Stimulated activated CD8-positive, alpha-beta memory T cell treated with anti-CD3 and anti-CD28 coated beads, Interleukin-15, amount 100 ng/mL, for 4 hours (primary cell): ENCODE measurements at places on chromosomes 3 and 15.

GRCh38 chr15:62888623-62889022, 153.9 kb upstream of the TPM1 start:
- DNase-seq, result no peak

GRCh38 chr3:153072382-153072781, 89.6 kb upstream of the RAP2B start:
- DNase-seq, result no peak

DNA sequence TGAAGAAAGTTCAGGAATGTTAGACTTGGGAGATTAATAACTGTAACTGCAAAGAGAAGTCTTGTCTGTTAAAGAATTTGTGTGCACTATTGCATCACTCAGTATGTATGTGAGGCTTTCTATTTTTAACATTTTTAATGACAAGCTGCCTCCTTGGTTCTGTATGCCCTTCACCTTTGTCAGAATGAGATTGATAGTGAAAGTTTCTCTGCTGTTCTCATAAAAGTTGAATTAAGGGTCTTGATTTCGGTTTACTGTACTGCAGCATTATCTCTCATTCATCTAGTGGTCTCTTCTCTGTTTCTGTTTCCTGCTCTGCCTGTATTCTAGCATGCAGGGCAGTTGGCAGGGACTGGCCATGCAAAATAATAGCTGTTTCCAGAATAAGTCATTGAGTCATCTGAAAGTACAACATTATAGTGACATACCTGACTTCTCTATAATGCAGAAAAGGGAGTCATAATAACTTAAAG, 454.9 kb downstream of the IL5RA start:
- DNase-seq, result no peak

- no peak for DNase-seq
Measured at GRCh38 chr3:32432711-32433530, 41.3 kb downstream of the CMTM7 start.

GRCh38 chr15:82129761-82130160, 83.9 kb upstream of the MEX3B start:
- no peak for DNase-seq

GRCh38 chr15:58513726-58514336, 82.0 kb downstream of the LIPC start:
- DNase-seq, result no peak

- no peak for DNase-seq
Measured at GRCh38 chr15:66241087-66241907, 12.3 kb downstream of the MEGF11 start.

DNA sequence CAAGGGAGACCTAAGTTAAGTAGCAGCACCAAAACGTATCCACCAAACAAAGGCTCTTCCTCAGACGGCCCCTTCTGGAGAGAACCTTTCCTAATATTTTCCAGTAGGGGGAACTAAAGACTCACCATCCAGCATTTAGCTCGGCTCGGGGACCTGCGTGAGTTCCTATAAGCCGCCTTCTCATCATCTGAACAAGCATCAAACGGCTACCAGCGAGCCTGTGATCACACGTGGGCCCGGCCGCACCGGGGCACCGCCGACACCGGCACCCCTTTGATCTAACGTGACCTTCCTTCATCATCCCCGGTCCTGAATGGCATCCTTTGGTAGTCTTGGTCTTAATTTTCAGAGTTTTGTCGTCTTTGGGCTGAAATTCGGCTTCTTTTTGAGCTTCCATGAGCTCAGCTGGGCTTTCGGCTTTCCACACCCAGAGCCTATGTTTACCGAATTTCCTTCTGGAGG, 1.4 kb upstream of the ROBO2 start:
- no peak for DNase-seq

GRCh38 chr3:15452156-15452555, 24.8 kb downstream of the EAF1 start:
- DNase-seq, result no peak

DNA sequence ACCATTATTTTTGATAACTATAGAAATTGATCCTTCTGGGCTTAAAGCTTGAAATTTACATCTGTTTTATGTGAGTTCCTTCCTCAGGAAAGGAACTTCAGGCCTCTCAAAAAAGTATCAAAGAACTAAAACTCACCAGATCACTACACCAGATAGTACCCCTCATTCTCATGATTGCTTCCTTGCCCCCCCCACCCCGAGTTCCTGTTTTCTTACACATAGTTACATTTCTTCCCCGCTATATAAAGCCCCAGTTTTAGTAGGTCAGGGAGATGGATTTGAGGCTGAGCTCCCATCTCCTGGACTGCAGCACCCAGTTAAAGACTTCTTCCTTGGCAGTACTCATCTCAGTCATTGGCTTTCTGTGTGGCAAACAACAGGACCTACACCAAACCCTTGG, 80.3 kb upstream of the HRH1 start:
- no peak for DNase-seq

DNA sequence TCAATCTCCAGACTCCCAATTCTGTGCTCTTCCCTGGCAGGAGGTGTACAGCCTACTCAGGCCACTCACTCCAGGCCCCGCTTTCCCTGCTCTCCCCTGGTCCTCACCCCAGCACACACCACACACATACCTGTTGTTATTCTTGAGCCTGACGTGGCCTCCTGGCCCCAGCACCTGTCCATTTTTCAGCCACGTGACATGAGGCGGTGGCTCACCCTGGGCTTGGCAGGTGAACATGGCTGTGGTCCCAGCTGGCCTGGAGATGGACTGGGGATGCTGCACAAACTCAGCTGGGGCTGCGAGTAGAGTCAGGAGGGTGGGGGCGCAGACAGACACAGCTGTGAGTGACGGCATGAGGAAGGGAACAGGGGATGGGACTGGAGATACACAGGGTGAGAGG, 27.3 kb downstream of the RNU5B-1 start:
- DNase-seq, result no peak

DNA sequence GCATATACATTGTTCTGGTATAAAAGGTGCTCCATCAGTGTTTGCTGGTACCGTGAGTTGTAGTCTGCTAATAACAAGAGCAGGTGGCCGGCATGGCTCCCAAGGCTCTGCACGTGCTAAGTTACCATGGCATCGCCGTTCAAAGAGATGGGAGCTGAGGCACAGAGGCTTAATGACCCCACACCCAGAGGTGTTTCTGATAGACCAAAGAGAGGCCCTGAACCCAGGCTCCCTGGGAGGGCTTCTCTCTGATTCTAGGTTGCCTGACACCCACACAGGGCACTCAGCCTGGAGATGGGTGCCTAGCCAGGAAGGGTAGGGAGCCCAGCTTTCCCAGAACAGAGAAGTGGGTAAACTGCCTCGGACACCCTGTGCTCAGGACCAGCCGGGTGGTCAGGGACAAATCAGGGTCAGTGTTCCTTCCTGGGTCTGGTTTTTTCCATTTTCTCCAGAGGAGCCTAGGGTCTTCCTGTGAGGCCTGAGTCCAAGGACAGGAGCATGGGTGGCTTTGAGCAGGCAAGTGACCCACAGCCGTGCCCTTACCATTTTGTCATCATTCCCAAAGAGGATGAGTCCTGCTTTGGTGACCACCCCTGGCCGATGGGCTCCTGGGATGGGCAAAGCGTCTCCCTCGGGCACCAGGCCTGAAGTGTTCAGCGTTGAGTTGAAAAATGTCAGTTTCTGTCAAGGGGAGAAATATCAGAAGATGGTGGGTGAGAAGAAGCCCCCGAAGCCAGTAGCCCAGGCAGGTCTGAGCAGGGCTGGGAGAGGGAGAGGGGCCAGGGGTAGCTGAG, 27.3 kb downstream of the ALDH1L1 start:
- DNase-seq, result no peak
